ENCODE measurements at places on chromosomes 2 and 18.

DNA sequence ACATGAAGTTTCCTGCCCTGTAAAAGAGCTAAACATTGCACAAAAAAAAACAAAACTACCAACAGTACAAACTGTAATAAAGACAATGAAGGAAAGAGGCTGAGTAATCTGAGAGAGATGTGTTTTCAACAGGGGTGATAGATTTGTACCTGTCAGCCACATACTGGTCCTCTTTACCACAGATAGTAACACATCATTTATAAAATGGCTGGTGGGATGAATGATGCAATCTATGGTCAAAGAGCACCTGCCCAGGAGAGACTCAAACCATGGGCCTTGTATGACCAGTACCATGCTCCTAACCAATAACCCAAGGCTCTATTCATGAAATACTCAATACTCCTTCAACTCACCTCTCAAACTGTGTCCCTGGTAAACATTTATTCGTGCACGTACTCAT lies 4.5 kb downstream of the SUCLG1 start:
- no peak for DNase-seq

- no peak for DNase-seq
Observed at GRCh38 chr2:68837164-68837860, 33.9 kb downstream of the BMP10 start.

DNA sequence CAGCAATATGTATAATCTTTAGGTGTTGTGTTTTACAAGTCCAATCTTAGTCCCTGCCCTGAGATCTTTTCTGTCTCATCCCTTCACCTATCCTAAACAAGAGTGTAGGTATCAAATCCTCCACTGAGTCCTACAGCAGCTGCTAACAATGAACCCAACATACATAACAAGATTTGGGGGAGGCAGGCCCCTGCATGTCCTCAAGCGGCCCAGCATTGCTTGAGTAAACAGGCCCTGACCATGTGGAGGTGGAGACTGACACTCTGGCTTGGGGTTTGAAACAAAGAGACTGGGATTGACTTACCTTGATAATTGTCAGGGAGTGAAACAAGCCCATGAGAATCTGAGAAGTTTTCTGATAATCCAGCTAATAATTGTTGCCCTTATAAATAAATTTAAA lies 213.4 kb downstream of the STK39 start:
- DNase-seq = no peak

GRCh38 chr2:28929581-28929980 lies 35.1 kb downstream of the WDR43 start:
- DNase-seq = no peak

GRCh38 chr2:38436227-38436664 lies 59.2 kb upstream of the ATL2 start:
- DNase-seq = no peak

- DNase-seq = no peak
Observed at GRCh38 chr2:169461143-169461542, 18.2 kb upstream of the BBS5 start.

DNA sequence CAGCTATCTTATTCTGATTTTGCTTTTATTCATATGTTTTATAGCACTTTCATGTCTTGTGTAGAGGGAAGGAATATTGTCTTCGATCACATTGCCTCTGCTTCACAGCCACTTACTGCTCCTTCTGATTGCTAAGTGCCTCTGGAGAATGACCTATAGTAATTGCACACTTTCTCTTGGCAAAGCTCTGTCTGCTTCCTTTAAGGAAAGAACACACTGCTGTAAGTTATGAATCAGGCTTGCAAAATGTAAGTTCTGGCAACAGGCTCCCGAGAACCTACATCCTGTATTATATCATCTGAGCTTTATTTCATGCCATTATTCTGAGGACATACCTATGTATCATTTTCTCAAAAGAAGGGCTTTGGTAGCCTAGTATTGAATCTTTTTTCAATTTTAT lies 170.7 kb downstream of the ZNF804A start:
- DNase-seq = no peak

DNA sequence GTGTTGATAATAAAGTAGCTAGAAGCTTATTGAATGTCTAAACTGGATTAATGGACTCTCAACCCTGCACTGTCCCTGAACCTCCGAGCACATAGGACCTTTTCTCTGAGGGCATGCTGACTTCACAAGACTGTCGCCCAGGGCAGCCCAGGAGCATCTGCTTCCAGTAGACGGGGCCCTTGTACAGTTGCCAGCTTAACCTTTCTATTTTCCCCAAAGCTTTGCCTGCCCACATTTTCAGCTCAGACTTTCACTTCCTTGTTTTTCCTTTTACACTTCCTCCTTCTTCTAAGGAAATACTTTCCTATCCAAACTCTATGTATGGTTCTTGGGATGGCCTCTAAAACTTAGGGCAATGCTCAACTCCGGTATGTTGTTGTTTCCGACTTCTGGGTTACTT lies 1.3 kb downstream of the VWA3B start:
- DNase-seq = no peak

DNA sequence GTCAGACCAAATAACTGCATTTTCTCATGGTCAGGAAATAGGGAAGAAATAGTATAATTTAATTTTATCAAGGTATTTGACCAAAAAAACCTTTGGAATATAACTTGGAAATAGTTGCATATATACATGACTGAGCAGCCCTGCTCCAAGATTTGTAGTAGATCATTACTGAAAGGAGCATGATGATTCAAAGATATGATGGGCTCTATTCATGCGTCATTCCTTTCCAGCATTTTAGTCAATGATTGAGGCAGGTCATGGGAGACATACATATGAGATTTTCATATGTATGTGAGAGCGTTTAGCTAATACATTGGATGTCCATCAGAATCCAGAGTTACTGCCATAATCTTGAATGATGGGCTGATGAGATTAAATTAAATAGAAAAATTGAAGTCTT lies 74.5 kb downstream of the CAB39 start:
- no peak for DNase-seq

GRCh38 chr18:45275367-45276113 lies 339.7 kb upstream of the SLC14A2 start:
- DNase-seq = no peak

GRCh38 chr2:141020346-141020745 lies 1110.5 kb downstream of the LRP1B start:
- no peak for DNase-seq

DNA sequence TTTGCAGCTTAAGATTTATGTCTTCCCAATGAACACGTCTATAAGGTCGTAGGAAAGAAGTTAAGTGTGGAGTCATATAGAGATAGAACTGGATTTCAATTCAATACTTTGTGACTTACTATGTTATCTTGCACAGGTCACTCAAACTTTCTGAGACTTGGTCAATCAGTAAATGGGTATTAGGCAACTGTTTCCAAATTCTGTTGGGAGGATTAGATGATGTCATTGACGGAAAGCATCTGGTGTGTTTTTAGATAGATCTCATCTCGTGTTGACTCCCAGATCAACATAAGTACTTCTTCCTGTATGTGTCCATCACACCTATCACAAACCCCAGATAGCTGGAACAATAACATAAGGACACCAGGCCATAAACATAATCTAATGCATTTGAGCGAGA lies 771.1 kb upstream of the FANCL start:
- no peak for DNase-seq

DNA sequence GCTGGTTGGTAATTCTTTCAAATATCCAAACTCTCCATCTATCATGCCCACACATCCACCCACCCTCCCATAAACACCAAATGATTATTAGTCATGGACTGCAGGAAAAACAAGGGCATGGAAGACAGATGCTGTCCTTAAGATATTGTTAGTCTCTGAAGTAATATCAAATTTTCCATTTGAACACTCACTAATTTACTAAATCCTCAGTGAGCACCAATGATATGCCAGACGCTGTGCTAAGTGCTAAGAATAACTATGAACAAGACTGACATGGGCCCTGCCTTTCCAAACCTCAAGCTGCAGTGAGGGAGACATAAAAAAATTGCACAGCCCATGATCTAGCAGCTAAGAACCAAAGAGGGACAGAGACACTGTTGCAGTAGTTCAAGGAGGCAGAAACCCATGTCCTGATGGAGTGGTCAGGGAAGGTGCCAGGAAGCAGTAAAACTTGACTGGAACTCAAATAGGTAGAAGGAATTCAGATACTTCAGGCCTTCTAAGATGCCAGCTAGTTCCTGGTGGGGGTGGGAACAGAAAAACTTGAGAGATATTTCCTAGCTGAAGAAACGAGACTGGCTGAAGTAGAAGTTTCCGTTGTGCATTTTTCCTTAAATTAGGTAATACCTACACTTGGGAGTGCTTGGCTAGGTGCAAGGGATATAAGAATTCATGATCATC lies 182.1 kb downstream of the OSR1 start:
- DNase-seq = no peak

DNA sequence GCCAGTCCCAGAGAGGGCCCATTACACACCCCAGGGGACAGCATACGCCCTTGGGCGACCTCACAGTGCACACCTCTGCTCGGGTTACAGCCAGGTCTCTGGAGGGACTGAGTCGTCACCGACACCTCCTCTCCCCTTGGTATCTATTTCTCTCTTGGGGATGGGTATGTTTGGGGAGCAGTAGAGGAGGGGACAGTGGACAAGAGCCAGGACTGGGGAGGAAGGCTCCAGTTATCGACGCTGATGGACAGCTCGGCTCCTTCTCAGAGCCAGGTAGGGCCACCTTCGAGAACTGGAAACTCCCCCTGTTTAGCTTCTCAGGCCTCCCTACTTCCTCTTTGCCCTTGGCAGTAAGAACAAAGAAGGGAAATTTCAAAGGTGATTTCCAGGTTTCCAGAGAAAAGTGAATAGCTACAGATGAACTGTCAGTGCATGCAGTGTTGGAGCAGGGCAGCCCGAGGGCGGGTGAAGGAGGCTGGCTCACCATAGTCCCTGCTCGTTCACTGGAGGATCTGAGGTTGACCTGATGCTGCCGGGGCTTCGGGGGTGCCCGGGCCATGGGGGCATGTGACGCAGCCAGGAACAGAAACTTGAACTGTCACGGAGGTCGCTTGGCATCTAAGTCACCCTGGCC lies 4.4 kb upstream of the SEMA4C start:
- DNase-seq = no peak

- no peak for DNase-seq
Observed at GRCh38 chr2:216294305-216294704, 78.0 kb downstream of the MARCHF4 start.

- DNase-seq = no peak
Observed at GRCh38 chr2:173146590-173146989, 70.9 kb downstream of the MAP3K20 start.

DNA sequence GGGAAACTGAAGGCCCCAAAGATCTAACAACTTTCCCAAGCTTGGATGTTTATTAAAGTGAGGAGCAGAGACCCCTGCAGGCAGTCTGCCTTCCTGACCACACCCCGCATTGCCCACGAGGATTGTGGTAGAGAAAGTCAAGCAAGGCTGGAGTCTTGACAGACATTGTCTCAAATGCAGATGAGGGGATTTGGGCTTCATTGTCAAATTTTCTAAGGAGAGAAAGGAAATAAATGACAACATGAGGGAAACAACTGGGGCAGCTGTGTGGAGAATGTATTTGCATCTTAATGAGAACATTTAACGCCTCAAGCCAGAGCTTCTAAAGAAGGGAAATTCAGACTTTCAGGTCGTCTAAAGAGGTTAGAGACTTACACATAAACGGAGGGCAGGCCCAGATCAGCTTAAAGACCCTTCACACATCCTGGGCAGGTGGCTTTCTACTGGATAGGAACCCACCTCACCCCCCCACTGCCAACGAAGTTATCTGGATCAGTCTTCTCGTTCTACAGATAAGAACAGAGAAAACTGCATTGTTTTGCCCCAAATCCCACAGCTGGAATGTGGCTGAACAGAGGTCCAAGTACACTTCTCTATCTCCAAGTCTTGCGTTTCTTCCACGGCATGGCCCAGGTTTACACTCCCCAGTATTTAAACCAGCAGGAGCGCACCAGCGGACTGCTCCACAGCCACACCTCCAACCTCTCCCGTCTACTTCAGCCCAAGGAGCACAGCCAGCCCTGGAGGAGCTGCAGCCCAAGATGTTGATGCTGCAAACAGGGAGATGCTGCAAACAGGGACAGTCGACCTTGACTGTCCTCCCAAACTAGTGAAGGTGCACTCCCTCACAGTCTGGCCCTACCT lies 16.2 kb upstream of the SCG2 start:
- no peak for DNase-seq

DNA sequence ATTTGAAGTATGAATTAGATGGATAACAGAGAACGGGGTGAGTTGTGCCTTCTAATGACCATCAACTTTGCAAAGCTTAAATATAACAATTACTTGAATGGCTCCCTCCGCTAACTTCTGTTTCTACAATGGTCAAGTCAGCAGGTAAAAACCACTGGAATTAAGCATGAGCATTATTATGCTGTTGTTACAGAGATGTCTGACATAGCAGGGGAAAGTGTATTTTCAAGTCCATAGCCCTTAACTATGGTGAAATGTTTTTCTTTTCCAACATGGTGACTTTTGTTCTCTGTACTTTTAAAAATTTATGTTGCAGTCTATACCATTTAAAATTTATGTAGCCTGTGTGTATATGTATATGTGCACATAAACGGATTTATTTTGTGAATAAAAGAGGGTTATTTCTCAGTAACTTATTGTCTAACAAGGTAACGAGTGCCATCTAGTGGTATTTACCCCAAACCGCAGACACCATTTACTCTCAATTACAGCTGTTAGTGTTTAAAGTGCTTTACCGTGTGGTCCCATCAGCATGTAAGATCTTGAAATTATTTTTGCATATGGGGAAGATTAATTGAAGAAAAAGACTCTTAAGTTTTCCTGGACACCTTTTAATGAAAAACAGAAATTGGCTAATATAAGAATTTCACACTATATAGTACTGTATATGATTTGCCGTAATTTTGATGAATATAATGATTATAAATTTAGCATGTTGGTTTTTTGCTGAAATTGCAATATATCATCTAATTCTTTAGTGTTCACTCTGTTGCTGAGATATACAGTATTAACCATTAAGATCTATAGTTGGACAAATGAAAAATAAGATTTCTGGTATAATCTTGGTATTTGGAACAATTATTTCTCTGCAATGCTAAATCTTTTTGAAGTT lies 78.2 kb downstream of the UBE2E3 start:
- no peak for DNase-seq

GRCh38 chr2:237593596-237594320 lies 3.2 kb upstream of the RAB17 start:
- DNase-seq = no peak

GRCh38 chr2:235025800-235026536 lies 74.2 kb downstream of the SH3BP4 start:
- no peak for DNase-seq

DNA sequence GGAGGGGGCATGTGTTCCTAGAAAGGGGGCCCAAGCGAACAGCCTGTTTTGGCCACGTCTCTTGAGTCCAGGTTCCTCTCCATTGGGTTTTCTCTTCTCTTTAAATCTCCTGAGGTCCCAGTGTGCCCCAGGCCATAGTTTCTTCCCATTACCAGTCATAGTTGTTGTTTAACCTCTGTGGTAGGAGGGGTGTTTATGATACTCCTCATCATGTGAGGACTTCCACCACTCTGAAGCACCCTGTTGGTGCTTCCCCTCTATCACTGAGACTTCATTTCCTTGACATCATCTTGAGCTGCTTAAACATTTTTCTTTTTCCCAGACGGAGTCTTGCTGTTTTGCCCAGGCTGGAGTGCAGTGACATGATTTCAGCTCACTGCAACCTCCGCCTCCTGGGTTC lies 45.9 kb downstream of the WIPF1 start:
- no peak for DNase-seq

Data from NCI-H2081 treated with DMSO at 0.1 percent for 48 hours (cell line).